IPS DF 19.7 (cell line): ENCODE measurements at places on chromosomes 1 and 21.

DNA sequence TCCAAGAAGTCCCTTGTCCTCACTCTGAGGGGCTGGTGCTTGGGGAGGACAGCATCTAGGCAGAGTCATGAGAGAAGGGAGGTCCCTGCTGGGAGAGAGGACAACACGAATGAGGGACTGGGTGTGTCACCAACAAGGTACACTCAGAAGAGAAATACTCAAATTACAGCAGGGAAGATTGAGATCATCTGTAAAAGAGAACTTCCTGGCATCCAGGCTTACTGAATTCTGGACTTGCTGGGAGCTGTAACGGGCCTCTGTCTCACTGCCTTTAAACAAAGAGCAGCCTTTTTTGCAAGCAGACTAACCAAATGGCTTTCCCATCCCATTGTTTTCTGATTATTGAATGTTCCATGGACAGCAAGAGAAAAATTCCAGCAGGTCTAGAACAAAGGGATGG lies 195.7 kb upstream of the RAB4A start:
- DNase-seq, result no peak

DNA sequence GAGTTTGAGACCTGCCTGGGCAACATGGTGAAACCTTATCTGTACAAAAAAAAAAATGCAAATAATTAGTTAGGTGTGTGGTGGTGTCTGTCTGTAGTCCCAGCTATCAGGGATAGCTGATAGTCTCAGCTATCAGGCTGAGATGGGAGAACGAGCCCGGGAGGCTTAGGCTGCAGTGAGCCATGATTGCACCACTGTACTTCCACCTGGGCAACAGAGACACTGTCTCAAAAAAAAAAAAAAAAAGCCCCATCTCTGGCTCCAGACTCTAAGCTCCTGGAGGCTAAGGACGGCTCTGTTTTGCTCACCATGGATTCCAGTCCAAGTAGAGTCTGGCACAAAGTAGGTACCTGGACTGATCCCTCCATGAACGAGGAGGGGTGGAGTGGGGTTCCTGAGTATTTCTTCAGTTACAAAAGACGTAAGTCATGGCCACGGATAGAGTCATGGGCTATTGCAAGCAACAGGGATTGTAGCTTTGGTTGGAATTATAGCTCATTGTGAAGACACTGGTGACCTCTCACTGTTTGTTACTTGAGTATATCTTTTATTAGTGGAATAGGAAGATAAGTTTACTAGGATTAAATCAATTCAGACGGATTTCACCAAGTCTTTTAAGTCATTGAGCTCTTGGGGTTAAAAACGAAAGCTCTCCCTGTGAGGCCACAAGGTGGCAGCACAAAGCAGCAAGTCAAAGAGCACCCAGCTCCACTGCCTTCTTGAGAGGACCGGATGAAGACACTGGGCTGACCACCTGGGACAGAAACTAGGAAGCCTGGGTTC lies 35.6 kb upstream of the TMEM61 start:
- peak; percentile 50 for DNase-seq

DNA sequence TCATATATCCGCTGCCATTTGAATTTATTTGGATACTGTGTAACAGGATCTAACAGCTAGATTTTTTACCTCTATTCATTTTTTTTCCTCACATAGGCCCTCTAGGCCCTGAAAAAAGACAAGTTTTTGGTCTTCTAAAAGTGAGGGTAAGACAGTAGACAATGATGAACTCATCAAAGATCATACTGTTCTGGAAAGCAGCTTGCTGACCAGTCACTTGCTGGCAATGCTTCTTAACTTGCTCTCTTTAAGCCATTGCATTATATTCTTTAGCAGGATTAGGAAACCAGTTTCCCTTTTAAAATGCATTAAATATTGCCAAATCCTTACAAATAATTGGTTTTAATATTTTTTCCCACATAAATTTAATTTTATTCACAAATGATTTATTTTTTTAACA lies 65.5 kb downstream of the SYT14 start:
- no peak for DNase-seq

DNA sequence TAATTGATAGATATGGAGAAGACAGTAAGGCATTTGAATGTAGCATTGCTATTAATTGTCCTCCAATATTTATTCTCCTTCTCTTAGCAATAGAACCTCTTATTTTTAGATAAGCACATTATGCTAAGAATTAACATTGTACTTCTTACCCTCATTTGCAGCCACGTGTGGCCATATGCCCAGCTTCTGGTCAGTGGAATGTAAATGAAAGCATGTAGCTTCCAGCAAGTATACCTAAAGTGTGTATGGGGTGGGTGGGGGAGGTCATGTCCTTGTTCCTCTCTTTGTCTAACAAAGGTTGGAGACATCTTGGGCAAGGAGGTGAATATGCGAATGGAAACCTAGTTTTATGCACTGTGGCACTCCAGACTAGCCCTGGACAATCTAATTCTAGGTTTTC lies 133.6 kb upstream of the HMCN1 start:
- no peak for DNase-seq

GRCh38 chr21:42332557-42333317 lies 17.5 kb upstream of the TFF3 start:
- no peak for DNase-seq

- DNase-seq, result no peak
These were observed 121.6 kb upstream of the IRF2BP2 start for GRCh38 chr1:234731569-234732085.

DNA sequence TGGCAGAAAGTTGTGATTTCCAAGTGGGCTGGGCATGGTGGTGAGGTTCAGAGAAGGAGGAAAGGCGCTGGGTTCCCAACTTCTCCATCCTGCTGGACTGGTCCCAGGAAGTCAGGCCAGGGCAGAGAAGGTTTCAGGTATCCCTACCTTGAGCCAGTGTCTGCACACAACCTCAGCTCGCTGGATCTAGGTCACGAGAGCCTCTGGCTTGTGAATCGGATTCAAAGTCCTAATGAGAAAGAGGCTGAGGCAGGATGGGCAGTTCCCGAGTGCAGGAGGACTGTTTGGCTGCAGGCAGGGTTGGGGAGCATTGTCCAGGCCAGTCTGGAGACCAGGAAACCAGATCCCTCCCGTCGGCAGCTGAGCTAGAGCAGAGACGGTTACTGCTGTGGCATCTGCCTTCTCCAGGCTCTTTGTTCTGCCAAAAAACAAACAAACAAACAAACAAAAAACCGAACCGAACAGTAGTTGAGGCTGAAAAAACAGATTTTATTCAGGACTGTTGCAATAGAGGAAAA lies 19.5 kb upstream of the IGSF21 start:
- DNase-seq, result no peak

DNA sequence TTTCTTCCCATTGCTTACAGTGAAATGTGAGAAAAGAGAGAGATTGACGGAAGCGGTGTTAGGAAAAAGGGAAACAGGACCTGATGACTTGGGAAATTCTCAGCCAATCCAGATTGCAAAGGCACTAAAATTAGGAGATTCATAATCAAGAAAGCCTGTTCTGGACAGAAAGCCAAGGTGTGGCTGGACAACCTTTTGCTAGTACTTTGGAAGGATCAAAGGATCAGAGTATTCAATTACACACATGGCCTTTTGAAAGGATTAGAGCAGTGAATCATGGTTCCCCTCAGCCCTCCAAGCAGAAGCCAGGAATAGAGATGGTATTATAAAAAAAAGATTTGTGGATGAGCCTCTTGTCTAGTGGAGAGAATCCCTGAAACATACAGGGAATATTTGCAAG lies 669.8 kb upstream of the ADAMTS5 start:
- DNase-seq, result no peak

GRCh38 chr21:33557447-33557846 lies 14.6 kb downstream of the SON start:
- DNase-seq, result no peak

DNA sequence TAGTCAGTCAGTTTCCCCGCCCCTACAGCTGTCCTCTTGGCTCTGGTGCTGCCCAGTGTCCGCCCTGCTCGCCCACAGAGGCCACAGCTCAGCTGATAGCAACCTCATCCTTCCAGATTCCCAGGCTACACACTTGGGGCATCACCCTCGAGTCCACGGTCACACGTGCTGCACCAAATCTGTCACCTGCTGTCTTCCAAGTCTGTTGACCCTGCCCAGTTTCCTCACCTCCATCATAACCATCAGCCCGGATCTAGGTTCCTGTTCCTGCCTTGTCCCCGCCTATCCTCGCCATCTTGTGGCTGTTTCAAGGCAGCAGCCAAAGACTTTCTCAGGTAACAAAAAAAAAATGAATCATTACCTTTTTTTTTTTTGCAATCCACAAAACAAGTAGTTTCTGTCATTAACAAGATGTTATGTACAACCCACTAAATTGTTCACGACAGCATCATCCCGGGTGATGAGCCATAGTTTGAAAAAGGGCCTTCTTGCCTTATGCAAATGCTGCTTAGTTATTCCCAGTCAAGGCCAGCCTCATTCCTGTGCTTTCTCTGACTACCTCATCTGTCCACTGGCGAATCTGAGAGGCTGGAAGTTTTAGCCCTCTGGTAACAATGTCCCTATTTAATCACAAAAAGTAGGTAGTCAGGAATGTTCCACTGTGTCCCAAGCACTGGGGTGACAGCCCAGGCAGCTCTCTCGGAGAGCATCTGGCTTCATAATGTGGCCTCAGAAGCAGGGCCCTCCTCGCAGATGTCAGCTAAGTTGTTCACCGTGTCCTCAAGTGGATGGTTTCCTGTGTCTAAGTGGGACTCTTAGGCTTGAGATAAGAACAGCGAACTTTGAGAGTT lies 4.9 kb upstream of the MIIP start:
- no peak for DNase-seq

- DNase-seq, result no peak
These were observed 209.1 kb upstream of the LYPLAL1 start for GRCh38 chr1:218964471-218965185.

DNA sequence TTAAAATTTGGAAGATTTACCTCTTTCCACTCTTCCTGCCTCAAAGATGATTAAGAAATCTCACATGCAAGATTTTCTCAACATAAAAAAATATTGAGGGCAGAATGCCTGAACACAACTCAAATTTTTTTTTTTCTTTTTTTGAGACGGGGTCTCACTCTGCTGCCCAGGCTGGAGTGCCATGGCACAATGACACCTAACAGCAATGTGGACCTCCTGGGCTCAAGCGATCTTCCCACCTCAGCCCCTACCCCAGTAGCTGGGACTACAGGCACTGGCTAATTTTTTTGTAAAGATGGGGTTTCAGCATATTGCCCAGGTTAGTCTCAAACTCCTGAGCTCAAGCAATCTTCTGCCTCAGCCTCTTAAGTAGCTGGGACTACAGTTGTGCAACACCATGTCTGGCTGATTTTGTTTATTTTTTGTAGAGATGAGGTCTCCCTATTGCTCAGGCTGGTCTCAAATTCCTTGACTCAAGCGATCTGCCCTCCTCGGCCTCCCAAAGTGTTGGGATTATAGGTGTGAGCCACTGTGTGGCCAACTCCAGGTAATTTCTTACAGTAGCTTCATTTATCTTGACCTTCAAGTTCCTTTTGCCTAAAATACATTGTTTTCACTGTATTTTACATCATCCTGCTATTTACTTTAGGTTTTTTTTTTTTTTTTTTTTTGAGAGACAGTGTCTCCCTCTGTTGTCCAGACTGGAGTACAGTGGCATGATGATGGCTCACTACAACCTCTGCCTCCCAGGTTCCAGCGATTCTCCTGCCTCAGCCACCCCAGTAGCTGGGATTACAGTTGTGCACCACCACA lies 10.4 kb downstream of the NUCKS1 start:
- DNase-seq, result no peak

DNA sequence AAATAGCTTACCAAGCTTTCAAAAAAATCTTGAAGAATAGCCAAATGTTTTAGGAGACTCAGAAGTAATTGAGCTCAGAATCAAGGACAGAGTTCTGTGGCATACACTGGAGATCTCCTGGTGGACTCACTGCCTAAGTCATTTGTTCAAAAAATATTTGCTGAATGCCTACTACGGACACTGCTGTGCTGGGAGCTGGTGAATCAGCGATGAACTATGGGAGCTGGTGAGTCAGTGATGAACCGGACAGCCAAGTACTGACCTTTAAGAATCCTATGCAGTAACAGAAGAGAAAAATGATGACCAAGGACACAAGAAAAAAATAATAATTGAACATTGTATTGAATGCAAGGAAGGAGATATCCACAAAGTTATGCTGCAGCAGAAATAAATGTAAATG lies 717.9 kb upstream of the CXADR start:
- DNase-seq, result no peak

GRCh38 chr1:162144853-162145252 lies 75.4 kb downstream of the NOS1AP start:
- DNase-seq, result peak; percentile 54

- DNase-seq, result no peak
These were observed 67.1 kb upstream of the PGBD5 start for GRCh38 chr1:230493264-230493663.

DNA sequence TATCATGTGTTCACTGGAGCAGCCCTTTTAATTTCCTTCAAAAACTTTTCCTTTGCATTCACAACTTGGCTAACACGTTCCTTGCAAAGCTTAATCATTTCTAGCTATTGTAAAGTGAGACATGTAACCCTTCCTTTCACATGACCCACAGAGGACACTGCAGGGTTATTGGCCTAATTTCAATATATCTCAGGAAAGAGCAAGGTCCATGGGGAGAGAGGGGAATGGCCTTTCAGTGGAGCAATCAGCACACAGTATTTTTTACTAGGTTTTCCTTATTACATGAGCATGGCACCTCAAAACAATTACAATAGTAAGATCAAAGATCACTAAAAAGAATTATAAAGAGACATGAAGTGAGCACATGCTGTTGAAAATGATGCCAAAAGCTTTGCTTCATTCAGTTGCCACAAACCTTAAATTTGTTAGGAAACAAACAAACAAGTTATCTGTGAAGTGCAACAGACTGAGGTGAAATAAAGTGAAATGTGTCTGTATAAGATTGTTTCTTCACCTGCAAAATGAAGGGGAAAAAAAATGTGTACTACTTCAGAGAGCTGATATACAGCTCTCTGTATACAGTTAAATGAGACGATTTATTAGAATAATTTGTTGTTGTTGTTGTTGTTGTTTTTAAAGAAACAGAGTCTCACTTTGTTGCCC lies 61.5 kb downstream of the EIF4G3 start:
- no peak for DNase-seq

- peak; percentile 67 for DNase-seq
These were observed 160.8 kb downstream of the ZSCAN20 start for GRCh38 chr1:33633019-33633801.

DNA sequence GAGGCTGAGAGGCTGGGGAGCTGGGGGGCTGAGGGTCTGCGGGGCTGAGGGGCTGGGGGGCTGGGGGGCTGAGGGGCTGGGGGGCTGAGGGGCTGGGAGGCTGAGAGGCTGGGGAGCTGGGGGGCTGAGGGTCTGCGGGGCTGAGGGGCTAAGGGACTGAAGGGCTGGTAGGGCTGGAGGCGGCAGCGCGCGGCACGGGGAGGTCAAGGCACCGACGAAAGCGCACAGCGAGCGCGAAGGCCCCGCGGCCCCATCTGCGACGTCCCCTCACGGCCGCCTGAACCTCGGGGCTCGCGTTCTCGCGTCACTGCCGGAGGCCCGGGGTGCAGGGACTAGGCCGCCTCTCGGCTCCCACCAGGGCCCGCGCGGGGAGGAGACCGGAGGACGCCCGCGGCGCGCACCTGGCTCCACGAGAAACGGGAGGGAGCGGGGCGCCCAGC lies 356 bp downstream of the INTS11 start:
- no peak for DNase-seq

- no peak for DNase-seq
These were observed 334.2 kb downstream of the NTNG1 start for GRCh38 chr1:107474877-107475612.

- no peak for DNase-seq
These were observed 38.4 kb upstream of the PRDM2 start for GRCh38 chr1:13661539-13661938.
